ENCODE measurements at places on chromosomes 1 and 21.

GRCh38 chr1:50877641-50878040, 82.4 kb downstream of the FAF1 start:
- no peak for DNase-seq

- DNase-seq: peak; percentile 16
Observed at GRCh38 chr1:53324728-53325297, 3.1 kb downstream of the LRP8 start.

DNA sequence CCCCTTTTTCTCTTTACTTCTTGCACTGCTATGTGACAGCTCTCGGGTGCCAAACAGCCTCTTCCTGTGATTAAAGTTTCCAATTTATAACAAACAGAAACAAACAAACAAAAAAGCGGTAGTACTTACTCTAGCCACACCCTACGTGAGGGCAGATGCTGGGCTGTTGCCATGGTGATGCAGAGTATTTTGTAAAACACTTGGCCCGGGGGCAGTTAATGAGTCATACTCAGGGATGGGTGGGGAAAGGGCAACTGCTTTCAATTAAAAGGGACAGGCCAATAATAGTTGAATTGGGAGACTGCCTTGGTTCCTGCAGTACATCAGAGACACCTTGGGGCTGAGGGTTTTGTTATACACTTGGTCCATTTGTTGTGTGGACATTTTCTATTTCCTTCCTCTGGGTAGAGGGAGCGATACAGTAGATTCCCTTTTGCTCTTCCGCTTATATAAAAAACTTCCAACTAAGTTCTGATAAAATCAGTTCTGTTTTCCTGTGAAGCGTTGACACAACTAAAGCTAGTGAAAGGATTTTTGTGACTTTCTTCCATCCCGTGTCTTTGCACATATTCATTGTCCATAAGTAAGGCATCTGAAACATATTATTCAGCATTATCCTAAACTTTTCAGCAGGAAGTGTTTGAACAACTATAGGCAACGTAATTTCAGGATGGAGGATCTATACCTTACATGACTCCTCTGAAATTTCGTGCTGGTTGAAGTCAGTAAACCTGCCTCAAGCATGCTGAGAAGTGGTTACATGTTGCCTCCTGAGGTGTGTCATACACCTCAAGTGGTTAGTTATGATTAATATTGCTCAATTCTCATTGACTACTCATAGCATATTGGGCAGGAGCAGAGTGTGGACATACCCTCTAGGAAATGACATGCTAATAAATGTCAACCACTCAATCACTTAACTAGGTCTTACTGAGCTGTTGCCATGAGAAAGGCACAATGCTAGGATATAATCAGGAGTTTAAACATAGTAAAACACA, 36.7 kb upstream of the THEM4 start:
- peak; percentile 93 for DNase-seq

GRCh38 chr1:152539901-152540300, 25.6 kb downstream of the CRCT1 start:
- DNase-seq: no peak

DNA sequence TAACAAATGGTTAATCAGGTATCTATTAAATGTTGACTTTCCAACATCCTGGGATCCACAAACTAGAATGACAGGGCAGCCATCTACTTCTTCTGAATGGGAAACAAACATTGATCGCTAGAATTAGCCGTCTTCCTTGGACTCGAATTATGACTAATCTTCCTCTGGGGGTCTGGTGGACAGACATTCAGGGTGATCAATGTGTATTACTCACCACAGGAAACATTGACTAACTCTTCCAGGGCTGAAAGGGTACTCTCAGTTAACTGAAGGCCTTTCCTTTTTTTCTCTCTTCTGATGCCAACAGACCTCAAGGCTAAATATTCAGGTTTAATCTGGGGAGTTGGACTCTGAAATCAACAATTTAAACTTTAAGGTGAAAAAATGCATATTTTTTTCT, 9.5 kb downstream of the NOL9 start:
- no peak for DNase-seq
